Stimulated activated CD8-positive, alpha-beta memory T cell treated with anti-CD3 and anti-CD28 coated beads, Interleukin-4, amount 100 ng/mL, for 1 hour (primary cell): ENCODE measurements at places on chromosomes 2 and 18.

DNA sequence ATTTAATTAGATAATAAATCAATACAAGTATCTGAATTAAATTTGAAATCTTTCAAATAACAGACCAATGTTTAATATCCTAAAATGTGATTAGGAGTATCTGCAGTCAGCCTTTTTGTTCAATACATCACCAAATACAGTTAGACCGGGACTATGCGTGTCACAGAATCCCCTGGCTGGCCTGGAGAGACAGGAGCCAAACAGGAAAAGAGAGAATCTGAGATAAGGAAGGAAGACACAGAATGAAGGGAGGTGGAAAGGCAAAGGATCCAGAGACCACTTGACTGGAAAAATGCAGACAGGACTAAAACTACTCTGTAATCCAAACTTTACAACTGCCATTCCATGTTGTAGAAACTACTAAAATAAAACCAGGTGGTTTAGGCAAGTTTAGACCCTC is 66.3 kb downstream of the SIGLEC15 start:
- no peak for DNase-seq

GRCh38 chr18:9260388-9261380 is 73.9 kb upstream of the TWSG1 start:
- DNase-seq: no peak

- DNase-seq: no peak
These were observed 36.2 kb downstream of the CREB1 start for GRCh38 chr2:207565736-207566500.

GRCh38 chr18:60568220-60568619 is 195.6 kb upstream of the MC4R start:
- DNase-seq: no peak

DNA sequence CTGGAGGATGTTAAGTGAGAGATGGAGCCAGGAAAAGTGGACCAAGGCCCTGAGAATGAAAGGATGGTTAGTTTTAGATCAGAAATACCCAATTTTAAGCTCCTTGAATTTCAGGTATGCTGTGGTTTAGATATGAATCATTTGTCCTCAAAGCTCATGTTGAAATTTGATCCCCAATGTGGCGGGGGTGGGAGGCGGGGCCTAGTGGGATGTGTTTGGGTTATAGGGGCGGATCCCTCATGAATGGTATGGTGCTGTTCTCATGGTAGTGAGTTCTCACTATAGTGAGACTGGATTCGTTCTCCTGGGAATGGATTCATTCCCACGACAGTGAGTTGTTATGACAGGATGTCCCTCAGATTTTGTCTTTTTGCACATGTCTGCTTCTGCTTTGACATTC is 11.4 kb downstream of the MYO5B start:
- DNase-seq: no peak

GRCh38 chr2:69524799-69525198 is 87.6 kb upstream of the NFU1 start:
- DNase-seq: no peak

DNA sequence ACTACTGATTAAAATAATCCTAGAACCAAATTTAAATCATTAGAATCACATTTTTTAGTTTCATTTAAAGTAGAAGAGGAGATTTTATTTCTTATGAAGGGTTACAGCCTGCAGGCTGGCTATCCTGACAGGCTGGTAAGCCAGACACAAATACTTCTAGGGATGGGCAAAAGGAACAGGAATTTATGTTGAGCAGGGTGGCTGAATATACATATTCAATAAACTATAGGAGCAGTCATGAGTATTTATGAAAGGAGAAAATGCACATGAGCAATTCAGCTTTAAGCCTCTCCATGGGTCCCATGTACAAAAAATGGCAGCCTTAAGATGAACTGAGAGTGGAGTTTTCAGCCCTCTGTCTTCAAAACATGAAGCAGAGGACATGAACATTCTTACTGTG is 182.4 kb downstream of the CTNNA2 start:
- no peak for DNase-seq

DNA sequence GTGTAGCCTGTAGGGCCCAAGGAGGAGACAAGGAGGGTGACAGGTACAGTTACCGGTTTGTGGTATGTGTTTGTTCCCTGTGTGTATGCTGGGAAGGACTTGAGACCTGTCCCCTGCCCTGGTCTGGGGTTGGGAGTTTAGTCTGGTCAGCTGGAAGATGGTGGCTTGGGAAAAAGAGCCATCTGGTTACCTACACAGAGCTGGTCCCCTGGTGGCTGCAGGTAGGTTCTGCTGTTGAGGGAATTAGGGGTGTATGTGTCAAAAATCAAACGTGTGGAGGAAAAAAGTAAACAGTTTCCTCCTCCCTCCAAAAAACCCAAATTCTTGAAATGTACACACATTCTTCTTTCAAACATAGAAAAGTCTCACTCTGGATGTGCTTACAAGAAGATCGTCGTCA is 24.3 kb downstream of the PTMA start:
- DNase-seq: no peak

DNA sequence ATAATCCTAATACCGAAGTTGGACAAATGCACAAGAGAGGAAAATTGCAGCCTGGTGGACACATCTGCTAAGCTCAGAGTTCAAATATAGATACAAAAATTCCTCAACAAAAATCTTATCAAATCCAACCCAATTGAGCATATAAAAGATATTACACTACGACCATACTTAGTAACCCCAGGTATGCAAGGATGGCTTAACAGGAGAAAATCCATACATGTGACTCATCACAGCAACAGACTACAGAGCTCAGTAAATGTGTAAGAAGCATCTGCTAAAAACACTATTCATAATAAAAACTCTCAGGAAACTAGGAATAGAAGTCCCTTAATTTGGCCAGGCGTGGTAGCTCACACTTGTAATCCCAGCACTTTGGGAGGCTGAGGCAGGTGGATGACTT is 28.3 kb downstream of the HS6ST1 start:
- DNase-seq: no peak

- DNase-seq: no peak
These were observed 681.3 kb downstream of the CPS1 start for GRCh38 chr2:211237586-211238275.

DNA sequence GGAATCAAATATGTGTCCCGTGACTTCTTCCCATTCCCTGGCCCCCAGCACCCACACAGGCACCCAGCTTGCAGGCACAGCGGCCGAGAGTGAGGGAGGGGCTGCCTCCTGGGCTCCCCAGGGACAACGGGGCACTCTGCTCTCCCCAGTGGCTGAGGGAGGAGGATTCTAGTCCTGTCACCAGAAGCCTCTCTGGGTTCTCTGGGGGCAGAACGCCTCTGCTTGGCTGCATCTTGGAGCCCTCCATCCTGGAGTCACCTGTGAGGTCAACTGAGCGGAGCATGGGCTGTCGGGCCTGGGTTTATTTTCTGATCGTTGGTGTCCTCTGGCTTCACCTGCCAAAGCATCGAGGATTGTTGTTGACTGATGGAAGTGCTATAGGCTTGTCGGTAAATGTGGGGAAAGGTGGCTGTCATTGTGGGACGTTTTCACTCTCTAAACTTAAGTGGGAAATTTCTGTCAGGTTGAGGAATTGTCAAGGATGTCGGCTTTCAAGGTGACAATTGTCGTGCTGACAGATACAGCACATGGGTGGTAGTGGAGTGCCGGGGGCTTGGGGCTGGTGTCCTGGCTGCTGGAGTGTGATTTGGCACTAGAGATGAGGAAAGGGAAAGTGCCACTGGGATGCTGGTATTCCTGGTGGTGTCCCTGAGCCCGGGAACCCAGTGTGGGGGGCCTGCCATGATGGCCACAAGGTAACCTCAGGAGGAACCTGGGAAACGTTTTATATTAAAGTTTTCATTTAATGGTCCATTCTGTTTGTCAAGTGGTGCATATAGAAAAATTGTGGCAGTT is 13.6 kb downstream of the SH3RF3 start:
- no peak for DNase-seq

- no peak for DNase-seq
These were observed 109.2 kb downstream of the MREG start for GRCh38 chr2:215904101-215904500.

- no peak for DNase-seq
These were observed 297.8 kb upstream of the SESTD1 start for GRCh38 chr2:179562330-179562885.

- no peak for DNase-seq
These were observed 109.8 kb upstream of the SIX2 start for GRCh38 chr2:45119038-45119437.

GRCh38 chr18:41721103-41721790 is 233.8 kb upstream of the PIK3C3 start:
- no peak for DNase-seq

DNA sequence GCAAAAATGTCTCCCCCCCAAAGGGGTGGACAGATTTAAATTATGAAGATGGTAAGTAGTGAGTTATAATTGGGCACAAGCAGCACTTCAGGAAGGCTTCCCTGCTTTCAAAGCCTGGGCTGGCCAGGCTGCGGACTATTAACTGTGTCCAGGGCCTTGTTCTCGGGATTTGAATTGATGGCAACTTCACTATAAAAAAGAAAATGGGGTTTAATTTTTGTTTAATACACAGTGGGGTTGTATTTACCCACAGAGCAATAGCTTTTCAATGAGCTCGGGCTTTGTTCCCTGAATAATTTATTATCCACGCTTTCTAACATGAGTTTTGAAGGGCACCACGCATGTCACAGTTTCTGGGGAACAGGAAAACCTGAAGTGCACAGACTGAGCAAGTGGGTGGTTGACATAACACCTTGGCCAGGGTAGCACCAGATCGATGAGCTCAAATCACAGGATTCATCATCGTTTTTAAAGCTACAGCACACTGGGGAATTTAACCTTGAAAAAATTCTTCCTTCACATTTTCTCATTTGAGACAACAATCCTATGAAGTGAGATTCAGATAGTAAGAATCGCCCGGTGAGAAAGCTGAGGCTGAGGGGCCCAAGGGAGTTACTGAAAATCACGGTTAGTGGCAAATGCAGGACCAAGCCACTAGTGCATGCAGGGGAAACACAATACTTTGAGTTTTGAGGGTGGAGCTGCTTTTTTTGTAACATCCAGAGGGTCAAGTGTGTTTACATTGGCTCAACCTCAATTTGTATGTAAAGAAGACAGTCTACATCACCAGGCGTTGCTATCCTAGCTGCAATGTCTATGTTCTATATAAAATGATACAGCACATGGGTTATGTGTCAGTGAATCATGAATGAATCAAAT is 28.9 kb upstream of the LMAN1 start:
- DNase-seq: no peak

DNA sequence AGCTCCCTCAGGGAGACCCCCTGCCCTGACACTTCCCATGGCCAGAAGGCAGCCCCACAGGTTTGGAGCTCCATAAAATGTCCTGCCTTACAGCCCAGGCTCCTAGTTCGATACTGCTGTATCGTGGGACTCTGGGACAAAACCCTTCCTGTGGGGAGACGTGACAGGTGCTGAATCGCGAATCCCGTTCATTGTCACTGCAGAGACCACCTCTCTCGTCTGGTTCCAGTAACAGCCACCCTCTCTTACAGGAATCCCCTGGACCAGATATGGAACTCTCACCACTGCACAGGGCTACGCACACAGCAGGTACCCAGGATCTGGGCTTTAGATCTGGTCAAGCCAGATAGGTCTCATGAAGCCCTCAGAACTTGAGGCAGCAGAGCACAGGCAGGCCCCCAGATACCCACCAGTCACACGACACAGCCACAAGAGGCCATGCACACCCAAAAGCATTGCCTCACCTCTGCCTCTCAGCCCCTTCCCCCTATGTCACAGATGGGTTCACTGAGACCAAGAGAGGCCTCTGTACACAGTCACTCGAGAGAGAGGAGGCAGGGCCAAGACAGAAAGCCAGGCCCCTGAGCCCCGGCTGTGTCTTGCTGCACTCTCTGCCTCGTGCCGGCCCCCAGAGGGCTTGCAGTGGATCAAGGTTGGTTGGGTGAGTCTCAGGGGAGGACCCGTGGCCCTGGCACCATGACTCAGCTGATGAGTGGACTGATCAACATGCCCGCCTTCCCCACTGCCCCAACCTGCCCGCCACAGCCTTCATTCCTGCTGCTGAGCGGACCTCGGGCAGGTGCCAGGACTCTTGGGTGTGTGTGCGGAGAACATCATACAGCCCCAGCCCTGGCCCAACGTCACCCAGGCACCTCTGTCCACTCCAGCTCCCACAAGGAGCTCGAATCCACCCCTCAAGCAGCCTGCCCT is 7.6 kb downstream of the SDC1 start:
- no peak for DNase-seq

GRCh38 chr2:152352616-152353015 is 17.6 kb downstream of the FMNL2 start:
- DNase-seq: no peak

- no peak for DNase-seq
These were observed 89.7 kb downstream of the SPTBN1 start for GRCh38 chr2:54545702-54546450.

DNA sequence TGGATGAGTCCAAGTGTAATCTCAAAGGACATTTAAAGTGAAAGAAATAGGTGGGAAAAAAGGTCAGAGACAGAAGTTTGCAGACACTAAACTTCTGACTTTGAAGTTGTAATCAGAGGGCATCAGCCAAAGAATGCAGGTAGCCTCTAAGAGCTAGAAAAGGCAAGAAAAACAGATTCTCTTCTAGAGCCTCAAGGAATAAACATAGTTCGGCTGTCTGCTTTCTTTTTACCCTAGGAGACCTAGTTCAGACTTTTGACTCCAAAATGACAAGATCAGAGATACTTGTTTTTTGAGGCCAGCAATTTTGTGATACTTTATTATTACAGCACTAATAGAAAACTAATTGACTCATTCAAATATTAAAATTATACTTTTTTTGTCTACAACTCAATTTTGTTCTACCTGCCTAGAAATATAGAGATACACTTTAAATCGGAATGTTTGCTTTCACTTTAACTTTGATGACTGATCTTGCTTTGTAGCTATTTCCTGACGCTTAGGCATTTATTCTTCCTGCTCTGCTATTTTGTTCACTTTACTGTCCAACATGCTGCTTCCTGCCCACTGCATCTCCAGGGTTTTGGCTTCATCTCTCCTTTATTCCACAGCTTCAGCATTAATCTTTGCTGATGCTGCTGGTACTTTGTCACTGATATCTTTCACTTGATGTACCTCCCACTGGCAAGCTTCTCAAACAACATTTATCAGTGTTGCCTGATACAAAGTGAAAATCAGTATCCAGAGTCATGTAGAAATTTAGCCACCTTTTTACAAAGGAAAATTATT is 272.5 kb downstream of the DSEL start:
- no peak for DNase-seq

DNA sequence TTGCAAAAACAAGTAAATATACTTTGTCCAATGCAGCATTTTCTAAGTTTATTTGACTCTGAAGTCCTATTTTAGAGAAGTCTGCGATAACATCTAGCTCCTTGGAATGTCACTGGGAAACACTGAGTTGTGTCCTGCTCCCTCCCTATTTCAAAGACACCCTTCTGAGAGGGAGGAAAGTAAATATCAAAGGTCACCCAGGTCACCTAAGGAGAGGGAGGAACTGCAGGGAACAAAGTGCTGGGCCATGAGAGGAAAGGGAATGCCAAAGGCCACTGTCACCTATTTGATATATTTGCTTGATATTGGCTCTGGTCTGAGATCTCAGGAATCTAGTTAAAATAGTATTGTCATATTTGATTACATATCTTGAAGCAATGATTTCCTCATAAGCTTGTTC is 201.3 kb downstream of the GCA start:
- no peak for DNase-seq

GRCh38 chr2:212975333-212975732 is 176.1 kb downstream of the IKZF2 start:
- DNase-seq: no peak

GRCh38 chr18:23550898-23551297 is 35.4 kb downstream of the NPC1 start:
- no peak for DNase-seq

- DNase-seq: no peak
These were observed 256.7 kb upstream of the FN1 start for GRCh38 chr2:215692387-215693079.
